ENCODE measurements at places on chromosomes 5 and 9.

DNA sequence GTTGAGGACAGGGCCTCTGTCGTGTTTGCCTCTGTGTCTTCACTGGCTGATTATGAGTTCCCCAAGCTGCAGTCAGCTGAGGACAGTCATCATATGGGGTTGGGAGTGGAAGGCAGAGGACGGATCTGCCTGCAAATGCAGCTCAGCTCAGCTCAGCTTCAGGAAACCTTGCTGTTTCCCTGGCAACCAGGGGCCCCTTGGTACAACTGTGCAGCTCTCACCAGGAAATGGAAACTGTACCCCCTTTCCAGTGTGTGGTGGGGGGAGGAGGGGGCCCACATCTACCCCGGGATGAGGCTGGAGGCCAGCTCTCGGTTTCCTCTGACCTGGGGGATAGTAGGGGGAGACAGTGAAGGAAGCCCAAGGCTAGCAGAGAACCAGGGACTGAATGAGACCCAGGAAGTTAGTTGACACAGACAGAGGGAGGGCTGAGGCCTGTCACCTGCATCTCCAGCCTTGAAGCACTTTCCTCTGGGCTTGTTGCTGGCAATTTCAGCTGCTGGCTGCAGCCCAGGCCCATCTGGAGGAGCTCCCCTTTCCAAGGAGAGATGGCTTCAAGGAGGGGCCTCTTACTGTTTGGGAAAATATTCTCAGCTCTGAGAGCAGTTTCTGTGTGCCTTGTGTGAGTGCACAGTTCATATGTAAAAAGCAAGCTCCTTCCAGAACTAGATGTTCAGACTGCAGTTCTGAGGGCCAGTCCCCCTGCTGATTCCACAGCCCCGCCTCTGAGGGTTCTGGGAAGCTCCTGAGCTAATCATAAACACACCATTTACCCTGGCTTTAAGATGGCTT lies 6.9 kb downstream of the ANXA6 start:
- DNase-seq: no peak

- DNase-seq: no peak
Measured at GRCh38 chr9:3014178-3014577, 170.3 kb upstream of the PUM3 start.

DNA sequence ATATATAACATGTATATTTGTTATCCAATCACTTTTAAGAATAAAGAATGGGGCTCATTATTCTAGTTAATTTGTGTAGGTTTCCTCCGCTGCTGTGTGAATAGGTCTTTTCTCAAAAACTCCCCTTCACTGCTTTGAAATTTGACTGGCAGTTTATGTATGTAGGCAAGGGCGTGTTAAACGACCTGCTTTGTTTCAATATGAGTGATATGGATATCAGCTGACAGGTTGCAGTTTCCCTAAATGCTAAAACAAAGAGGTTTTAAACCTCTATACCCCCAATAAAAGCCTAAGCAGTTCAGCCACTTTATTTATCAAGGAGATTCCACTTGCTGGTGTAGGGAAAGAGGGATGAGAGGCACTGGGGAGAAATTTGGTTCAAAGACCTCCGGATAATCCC lies 159.6 kb downstream of the TMEM167A start:
- no peak for DNase-seq

DNA sequence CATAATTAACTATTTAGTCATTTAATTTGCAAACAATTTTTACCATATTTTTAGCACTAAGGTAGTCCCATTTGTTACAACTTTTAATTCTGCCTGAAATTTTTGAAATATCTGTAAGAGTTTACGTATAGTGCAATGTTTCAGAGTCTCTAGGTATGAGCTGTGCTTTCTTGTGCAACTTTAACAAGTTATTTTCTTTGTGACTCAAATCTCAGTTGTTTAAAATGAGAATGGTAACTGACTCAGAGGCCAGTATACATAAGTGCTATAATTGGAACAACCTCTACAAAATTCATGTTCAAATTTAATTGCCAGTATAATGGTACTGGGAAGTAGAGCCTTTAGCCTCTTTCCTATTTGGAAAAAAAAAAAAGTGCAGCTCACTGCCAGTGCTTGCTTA lies 14.2 kb upstream of the ZNF883 start:
- no peak for DNase-seq

GRCh38 chr9:27715651-27716050 lies 142.4 kb upstream of the C9orf72 start:
- no peak for DNase-seq

GRCh38 chr5:1468247-1468612 lies 23.0 kb upstream of the SLC6A3 start:
- no peak for DNase-seq

- peak; percentile 37 for DNase-seq
Measured at GRCh38 chr5:82918311-82919031, 158.7 kb downstream of the TMEM167A start.

- no peak for DNase-seq
Measured at GRCh38 chr5:93510626-93511380, 70.2 kb downstream of the NR2F1-AS1 start.

DNA sequence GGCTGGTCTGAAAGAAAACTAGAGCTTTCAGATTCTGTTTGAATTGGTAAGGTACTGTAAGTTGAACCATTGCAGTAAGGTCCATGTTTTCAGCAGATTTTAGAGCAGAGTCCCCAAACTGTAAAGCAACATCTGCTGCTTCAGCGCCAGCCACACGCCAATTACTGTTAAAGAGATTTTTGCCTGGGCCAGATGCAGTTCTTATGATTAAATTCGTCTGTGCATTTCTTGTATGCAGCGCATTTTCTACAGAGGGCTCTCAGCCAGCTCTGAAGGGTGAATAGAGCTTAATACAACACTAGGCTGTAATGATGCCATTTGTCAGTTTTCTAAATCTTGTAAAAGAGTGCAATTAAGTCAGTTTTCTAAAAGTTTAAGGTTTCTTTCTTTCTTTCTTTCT lies 246.3 kb downstream of the COX7C start:
- no peak for DNase-seq
